ENCODE measurements at places on chromosomes 6 and 20. TPM values are rescaled to one million over a fixed set of nuclear protein-coding genes. Genes with fewer than 3 reads are reported as not detected.
A peak's percentile ranks its signal among the peaks of the same experiment; 100 is the strongest.

The L3MBTL1 gene
- total RNA-seq = 24.3 TPM

- DNase-seq = no peak
These were observed 54.5 kb downstream of the SULF2 start for GRCh38 chr20:47730744-47731143.

DNA sequence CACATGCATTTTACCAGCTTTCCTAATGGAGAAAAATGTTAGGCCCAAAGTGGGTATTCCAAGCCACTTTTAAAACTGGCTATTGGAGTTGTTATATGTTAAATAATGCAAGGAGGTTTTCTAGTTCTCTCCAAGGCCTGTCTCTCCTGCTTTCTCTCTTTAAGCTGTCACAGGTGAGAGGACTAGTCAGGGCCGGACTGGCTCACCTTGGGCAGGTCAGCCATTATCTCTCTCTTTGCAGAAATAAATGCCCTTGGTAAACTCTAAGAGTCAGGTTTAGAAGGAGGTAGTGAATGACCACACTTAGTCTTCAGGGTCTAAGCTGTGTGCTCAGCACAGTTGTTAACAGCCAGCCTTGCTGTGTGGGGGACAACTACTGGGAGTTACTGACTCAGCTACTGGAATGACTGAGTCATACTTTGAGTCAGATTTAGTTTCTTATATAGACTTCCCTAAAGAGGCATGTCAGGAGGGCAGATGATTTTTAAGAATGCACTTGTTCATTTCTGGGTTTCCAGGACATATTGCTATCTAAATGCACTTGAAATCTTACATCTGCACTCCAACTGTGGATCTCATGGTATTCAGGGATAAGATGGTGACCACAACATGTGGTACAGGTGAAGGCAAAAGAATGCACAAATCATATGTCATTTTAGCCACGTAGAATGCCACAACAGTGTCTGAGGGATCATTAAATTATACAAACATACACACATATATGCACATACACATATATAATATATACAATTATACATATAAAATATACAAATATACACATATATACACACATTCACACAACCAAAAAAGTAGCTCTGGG, 719.4 kb downstream of the EPM2A start:
- peak; percentile 52 for DNase-seq

DNA sequence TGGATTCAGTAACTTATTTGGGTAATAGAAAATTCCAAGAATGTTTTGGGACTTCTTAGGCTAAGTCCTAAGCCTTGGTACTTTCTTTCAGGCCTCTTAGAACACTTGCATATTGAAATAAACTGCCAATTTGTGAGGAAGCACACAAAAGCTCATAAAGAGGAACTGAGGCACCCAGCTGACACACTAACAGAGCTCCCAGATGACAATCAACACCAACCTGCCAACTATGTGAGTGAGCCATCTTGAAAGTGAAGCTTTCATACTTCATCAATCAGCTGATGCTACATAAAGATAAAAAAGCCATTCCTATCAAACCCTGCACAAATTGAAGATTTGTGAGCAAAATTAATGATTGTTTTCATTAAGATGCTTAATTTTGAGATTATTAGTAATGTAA, 832.5 kb upstream of the EPHA7 start:
- DNase-seq = no peak

The FNDC1 gene
- 1.4 TPM for total RNA-seq

DNA sequence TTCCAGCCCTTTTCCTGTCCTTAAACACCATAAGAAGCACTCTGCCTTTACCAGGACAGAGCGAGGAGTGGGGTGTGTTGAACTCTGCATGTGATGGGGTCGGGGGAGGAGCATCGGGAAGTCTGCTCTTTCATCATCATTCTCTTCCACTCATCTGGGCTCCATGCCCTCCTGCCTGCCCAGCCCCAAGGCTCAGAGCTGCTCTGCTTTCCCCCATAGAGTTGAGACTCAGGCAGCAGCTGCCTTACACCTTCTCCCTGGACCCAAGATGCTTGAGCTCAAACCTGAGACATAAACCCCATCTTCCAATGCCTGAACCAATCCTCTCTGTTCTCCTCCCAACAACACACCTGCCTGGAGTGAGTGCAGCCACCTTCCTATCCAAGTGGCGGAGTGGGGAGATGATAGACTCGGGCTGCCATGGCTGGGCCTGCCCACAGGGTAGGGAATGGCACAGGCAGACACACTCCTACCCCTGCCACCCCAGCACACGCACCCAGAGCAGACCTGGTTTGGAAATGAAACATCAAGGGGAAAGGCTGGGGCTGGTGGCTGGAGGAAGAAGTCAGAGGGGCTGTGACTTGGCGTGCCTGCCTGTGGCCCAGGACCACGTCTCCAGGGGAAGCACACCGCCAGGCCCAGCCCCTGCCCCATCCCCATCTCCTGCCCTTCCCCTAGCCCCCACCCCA, 28.4 kb downstream of the TFEB start:
- DNase-seq = peak; percentile 75

- no peak for DNase-seq
These were observed 51.8 kb downstream of the GINS1 start for GRCh38 chr20:25459111-25459830.

- no peak for DNase-seq
These were observed 67.4 kb downstream of the AIG1 start for GRCh38 chr6:143127941-143128680.

The ZSCAN9 gene
- 15.4 TPM for total RNA-seq

DNA sequence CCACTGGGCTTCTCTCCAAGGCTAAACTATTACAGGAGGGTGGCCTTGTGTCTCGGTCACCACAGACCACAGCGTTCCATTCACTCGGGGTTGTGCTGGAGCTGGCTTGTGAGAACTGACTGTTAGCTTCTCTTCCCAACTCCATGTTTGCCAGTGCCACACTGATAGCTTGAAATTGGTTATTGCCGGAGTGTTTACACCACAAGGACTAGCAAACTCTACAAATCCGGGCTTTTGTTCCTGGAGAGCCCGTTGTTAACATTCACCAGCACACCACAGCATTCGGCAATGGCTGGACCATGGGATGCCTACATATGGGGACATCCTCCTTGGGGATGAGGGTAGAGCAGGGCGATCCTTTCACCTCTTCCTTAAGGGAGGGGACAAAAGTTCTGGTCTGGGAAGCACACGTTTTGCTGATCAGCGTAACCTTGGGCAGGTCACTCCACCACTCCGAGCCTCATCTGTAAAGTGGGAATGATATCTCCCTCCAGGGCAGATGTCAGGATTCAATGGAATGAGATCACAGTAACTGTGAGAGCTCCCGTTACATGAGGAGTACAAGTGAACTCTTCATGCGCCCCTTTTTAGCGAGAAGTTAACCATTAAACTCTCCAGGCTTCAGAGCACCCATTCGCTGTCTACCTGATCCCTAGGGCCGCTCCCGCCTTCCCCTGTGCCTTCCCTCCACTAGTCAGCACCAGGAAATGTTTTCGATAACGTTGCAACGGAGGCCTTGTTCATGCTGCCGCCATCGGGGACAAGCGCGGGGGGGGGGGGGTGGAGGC, 41.7 kb upstream of the TTPAL start:
- DNase-seq = no peak

DNA sequence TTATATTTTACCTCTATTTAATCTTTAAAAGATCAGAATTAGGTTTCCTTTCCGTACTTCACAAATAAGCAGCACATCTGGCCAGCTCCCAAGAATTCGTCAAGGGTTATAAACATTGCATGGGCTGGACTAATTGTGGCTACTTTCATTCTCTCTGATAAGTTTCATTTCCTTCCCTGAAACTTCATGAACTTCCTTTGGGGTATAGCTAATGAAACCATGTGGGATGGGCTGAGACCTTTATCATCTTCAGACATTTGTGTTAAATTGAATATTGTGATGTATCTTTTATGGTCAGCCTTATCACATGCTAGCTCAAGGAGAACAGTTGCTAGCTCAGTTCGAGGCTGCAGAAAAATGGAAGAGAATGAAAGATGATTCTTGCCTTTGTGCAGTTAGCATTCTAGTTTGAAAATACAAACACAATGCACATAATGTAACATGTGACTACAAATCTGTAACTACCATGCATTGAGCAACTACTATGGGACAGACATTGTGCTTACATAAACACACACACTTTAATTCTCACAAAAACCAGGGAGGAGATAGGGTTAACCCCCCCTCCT, 1.7 kb upstream of the GMPR start:
- DNase-seq = no peak

GRCh38 chr6:138372711-138373463, 4.8 kb upstream of the SMIM28 start:
- no peak for DNase-seq

The BPIFB1 gene
- not detected for total RNA-seq

The OR2H1 gene
- not detected for total RNA-seq

- no peak for DNase-seq
These were observed 236.0 kb downstream of the ADGRG6 start for GRCh38 chr6:142537612-142538478.

The BCLAF1 gene
- 132 TPM for total RNA-seq

DNA sequence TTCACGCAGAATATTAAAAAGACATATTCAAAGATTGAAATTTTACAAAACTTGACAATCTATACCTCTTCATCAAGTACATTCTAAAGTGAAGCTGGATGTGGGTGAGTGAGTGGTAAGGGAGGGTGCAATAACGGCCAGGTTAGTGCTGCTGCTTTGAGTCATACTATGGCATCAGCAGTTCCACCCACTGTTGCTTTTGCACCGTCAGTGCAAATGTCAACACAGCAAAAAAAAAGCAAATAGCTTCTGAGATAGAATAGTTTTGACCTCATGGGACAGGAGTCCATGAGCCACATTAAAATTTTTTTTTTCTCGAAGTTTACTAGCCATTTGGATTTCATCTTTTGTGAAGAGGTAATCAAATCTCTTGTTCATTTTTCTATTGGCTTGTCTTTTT, 31.8 kb downstream of the PSMF1 start:
- DNase-seq = no peak

GRCh38 chr6:111713236-111713635, 107.6 kb upstream of the TRAF3IP2 start:
- no peak for DNase-seq

DNA sequence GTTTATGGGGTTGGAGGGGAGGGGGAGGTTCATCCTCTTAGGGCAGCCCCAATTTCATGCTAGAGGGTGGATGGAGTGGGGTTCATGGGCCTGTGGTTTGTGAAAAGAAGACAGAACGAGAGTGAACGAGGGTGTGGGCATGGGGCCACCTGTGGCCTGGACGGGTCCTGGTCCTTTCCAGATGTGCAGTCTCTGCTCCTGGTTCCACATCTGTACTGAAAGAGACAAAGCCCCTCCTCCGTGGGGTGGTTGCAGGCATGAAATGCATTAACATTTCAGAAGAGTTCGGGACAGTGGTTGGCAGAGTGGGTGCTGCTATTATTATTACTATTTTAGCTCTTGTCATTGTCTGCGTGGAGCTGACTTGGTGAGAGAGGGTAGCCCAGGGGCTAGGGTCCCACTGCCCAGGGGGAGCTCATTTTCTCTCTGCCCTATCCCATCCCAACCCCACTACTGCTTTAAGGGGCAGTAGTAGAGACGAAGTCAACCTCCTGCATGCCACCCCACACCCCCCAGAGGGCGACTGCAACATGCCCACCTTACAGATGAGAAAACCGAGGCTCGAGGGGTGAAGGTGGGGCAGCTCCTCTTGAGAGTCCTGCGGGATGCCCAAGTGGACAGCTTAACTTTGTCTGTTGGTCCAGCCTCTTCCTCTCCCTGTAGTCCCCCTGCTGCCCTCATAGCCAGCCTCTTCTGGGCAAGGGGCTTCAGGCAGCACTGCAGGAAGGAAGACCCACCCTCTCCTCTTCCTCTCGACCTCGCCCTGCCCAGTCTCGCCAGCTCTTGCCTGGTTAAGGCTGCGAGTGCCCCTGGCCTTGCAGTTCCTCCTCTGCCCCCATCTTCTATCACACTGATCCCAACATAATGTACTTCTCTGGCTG, 8.4 kb downstream of the BPIFB2 start:
- DNase-seq = no peak

The MLN gene
- not detected for total RNA-seq

DNA sequence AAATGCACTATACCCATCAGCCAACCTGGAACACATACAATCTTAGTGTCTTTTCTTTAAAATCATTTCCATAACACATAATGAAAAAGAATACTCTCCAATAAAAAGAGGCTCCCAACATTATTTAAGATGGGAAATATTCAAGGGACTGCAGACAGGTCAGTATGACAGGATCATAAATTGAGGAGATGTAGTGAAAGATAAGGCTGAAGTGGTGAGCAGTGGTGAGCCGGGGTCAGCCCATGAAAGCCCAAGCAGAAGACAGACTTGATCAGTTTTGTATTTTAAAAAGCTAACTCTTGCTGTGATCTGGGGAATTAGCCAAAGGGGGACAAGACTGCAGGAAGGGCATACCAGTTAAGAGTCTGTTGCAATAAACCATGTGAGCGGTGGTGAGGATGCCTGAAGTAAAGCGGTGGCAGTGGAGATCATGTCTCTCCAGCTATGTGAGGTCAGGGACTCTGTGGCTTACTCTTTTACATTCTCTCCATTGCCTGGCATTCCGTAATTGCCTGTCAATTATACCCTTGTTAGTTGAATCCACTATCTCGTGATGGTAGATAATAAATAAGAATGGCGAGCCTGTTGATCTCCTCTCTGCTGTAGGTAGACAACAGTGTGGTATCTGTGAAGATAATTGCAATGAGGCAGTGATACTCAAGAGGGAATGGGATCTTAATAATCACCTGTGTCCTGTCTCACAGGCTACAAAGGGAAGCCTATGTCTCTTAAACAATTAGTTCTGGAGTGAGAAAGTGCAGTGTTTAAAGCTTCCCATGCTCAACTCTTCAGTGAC, 97.4 kb downstream of the FILIP1 start:
- DNase-seq = no peak

The SEMG1 gene
- total RNA-seq = not detected

GRCh38 chr6:157615951-157616350, 207.1 kb upstream of the SNX9 start:
- DNase-seq = no peak

The C6orf15 gene
- total RNA-seq = not detected

- no peak for DNase-seq
These were observed 16.9 kb upstream of the SRSF3 start for GRCh38 chr6:36577301-36577700.

DNA sequence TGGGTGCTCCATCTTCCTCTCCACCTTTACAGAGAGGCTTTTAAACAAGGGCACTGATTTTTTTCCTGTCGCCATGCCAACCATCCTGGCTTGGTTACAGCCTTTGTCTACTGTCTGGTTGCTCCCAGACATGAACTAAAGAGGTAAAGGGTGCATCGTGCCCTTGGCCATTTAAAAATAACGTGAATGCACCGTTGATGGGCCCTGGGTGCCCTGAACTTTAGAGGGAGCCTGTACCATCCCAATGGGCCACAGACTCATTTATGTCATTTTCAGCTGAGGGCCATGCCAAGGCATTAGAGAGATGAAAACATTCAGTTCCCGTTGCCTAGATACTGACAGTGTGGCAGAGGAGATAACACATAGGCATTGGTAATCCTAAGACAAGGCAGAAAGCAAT, 23.3 kb downstream of the TMC2 start:
- no peak for DNase-seq
